ENCODE measurements at places on chromosomes 4 and X.

- DNase-seq = no peak
Observed at GRCh38 chr4:2685541-2685940, 70.6 kb downstream of the TNIP2 start.

DNA sequence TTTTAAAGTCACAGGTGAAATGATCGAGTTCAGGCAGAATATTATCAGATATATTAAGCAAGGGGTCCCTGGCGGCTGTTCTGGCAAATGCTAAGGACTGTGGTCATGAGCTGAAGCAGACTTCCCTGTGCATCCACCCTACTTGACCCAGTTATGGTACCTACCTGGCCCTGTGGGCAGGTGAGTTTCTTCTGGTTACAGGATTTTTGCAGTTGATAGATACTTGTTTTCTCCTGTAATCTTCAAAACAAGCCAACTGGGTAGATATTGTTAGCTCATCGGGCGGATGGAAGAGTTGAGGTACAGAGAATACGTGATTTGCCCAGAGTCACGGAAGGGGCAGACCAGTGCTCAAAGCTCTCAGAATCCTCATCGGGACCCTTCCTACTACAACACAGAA is 18.5 kb upstream of the PROM1 start:
- no peak for DNase-seq

- no peak for DNase-seq
Observed at GRCh38 chrX:118974908-118975671, 672 bp downstream of the LONRF3 start.

DNA sequence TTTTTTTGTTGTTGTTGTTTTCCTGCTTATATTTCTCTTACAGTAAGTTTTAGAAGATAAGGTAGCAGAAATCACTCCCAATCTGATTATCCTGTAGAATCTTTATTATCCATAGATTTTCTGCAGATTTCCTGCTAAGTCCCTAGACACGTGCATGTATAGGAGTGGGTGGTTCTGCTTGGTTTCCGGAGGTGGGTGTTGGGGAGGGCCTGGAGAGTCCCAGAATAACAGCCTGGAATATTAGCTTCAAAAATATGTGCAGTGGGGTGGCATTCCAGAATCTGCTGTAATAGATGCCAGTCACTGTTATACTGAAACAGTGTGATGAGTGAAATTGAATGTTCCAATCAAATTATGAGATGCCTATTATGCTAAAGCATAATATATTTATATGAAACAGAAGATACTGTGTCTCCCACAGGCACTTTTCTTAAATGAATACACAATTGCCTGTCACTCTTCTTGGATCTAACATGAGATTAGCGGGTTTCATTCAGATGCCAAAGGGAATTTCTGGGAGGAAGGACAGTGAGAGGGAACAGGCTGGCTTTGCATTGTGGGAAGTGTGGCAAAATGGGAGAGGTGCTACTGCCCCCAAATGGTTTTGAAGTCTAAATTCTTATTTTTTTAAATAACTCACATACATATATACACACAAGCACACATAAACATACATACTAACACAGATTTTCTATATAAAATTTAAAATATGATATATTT is 37.6 kb downstream of the C4orf50 start:
- DNase-seq = no peak

GRCh38 chr4:48403779-48404178 is 62.5 kb downstream of the SLAIN2 start:
- no peak for DNase-seq

DNA sequence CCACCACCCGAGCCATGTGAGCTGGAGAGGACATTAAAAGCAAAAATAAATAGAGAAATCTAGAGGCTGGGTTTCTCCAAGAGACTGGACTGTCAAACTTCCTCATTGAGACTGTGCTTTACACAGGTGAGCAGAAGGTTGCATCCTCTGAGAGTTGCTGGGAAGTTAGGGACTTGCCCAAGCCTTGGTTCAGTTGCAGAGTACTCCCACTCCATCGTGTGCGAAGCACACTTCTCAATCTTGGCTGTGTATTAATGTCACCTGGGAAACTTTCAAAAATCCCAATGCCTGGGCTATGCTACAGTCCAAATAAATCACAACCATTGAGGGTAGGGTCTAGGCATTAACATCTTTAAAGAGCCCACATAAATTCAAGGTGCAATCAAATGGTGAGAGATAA is 89.2 kb downstream of the ZNF330 start:
- DNase-seq = no peak

- DNase-seq = peak; percentile 29
Observed at GRCh38 chrX:150155436-150156035, 207.6 kb upstream of the MAMLD1 start.

GRCh38 chr4:43550981-43551627 is 658.6 kb downstream of the GRXCR1 start:
- no peak for DNase-seq

DNA sequence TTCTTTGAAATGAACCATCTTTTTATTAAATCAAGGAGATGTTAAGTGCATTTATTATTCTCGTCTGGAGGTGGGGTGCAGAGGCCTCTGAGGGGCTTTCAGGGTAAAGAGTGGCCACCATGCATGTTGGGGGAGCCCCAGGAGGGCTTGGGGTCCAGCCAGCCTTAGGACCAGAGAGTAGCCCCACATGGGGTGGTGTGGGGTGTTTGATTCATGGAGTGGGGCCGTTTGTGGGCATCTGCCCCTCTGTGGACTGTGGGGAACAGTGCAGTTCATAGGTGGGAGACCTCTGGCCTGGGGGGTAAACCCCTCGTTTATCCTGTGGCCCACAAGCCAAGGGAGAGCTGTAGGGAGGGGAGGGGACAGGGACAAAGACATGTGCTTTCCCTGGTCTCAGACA is 26.9 kb downstream of the HTRA3 start:
- no peak for DNase-seq
